ENCODE measurements at places on chromosomes 16 and 17.

GRCh38 chr17:69812240-69812837 is 262.7 kb upstream of the KCNJ16 start:
- DNase-seq: no peak

- DNase-seq: peak; percentile 69
These were observed 5.1 kb upstream of the NME4 start for GRCh38 chr16:391885-392335.

DNA sequence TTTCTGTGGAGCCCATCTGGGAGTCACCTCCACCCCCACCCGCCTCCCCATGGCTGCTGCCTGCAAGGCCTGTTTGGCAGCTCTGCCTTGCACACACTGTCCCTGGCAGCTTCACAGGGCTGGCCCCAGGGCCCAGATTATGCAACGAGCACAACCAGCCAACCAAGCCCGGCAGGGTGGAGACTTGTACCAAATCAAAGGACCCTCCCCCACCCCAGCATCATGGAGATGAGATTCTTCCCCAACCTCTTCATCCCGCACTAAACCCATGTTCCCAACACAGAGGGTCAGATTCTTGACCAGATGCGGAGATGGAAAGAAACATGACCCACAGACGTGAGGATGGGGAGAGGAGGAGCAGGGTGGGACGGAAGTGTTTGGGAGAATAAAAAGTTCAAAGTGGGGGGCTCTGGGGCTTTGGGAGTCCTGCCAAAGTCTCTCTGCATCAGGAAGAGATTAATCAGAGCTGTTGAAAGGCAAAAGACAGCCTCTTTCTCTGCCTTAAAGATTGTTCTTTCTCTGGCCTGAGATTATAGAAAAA is 3.8 kb downstream of the SMARCD2 start:
- DNase-seq: no peak

DNA sequence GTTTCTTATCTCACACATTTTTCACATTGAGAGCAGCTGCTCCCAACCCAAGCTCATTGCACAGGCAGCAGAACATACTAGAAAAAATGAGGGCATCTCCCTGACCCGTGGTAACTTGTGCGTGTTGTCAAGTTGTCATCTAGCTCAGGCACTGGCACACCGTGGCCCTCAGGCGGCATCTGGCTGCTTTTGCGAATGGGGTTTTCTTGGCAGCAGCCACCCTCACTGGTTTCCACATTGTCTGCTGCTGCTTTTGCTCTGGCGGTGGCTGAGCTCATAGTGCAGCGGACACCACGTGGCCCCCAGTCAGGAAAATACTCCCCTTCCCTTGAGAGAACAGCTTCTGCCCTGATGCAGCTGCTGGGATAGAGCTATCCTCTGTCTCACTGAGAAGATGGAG is 9.4 kb upstream of the TEDC2 start:
- no peak for DNase-seq

DNA sequence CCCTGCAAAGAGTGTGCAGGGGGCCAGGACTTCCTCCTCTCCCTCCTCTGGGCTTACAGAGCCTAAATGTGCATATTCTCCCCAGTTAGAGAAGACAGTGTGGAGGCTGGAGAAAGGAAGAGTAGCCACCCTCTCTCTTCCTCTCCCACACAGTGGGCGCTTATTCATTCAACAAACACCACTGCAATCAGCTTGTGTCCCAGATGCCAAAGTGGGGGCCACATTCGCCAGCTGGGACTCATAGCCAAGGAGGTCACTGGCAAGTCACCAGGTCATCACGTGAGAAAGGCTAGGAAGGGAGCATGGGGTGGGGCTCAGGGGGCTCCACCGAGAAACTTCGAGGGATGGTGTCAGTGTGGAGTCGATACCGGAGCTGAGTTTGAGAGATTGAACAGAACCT is 45.0 kb upstream of the ZNF423 start:
- DNase-seq: no peak

DNA sequence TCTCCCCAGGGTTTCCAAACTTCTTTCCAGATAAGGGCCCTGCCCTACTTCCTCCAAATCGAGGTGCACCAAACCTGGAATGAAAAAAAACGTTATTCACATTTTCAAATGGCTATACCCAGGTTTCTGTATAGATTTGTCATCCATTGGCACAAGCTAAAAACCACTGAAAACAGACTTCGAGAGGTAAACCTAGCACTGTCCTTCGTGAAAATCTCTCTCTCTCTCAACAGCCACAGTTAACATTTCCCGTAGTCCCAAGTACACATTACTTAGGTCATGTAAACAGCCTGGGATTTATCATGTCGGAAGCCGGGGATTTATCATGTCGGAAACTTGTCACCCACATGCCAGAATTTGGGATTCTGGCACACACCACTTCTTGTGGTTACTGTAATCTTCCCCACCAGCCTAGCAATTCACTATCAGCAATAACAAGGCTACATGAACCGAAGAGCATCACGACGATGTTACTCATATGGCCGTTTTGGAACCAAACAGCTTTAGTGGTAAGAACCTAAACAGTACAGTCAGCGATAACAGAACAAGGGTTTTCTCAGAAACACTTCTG is 1.2 kb downstream of the DDX5 start:
- no peak for DNase-seq

DNA sequence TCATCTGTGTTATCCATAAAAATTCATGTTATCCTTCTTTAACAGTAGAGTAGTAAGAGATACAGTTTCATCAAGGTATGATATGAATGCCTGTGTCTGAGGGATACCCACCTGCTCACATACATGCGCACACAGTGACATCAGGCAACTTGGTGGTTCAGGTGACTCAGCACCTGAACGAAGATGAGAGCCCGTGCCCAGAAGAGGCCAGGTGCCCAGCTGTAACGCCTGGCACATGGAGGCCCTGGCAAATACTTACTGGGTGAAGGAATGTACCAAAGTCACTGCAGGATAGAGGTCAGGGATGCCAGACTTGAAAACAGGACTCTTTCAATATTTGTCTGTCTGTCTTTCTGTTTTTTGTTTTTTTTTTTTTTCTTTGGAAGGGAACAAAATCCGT is 72.6 kb upstream of the LGALS9 start:
- DNase-seq: no peak

DNA sequence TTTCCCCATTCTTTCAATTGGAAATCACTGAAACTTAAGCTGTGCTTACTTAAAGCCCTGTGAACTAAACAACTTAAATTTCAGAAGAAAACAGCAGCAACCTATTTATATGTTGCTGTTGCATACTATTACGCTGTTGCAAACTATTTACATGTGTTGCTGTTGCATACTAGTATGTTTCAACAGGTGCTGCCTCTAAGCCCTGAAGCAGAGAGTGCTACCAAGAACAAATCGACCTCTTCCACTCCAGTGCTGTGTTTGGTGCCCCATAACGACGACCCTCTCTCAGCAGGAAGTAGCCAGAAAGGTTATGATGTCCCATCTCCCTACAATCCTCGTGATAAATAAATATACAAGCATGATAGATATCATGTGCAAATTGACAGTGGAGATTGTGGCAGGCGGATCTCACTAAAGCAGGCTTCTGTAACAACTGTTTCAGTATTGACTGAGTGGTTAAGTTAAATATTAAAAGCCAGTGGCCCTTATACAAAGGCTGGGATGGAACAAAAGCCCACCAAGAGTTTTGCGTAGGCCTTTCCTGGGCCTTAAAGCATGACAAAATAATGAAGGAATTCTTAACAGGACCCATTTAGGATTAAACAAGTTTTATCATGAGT is 5.7 kb upstream of the SCPEP1 start:
- no peak for DNase-seq

DNA sequence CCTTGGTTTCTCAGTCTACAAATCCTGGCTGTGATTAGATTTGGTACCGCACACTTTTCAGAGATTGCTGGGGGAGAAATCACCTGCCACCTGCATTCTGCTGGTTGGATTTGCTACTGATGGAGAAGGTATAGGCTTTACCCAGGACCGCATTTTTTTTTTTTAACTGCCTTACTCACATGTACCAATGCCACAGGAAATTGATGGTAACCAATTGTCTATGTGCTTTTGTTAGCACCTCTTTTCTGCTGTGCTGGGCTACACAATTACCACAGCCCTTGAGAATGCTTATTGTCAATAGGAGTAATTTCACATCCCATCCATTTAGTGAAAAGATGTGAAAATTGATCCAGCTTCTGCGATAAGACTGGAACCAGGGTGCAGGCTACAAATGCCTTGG is 74.4 kb upstream of the TANC2 start:
- no peak for DNase-seq

DNA sequence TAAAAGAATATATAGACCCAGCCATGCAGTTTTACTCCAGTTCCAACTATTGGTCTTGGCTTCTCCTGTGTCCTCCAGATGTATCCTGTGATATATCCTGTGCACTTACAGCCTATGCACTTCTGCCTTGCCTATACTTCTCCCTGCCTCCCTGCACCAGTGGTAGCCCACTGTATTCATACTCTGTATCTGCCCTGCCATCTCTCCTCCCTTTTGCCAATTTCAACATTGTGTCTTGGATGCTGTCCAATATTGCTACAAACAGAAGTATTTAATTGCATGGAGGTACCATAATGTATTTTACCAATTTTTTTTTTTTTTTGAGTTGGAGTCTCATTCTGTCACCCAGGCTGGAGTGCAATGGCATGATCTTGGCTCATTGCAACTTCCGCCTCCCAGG is 242.7 kb downstream of the HAPSTR1 start:
- no peak for DNase-seq

DNA sequence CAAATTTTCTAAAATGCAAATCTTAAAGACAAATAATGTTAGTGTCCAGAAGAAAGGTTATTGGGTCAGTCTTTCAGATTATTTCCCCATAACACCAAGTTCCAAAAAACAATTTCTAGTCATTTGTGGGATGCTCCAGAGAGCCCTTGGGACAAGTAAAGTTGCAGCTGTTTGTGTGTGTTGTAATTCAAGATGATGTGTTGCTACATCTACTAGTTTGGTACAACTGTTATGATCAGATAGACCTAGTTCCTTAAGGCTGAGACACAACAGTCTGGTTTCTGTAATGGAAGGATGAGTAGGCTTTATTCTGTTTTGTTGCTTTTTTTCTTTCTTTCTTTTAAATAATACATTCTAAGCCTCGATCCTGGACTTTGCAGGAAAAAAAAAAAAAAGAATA is 41.9 kb downstream of the PIGL start:
- DNase-seq: no peak

GRCh38 chr16:19162085-19162484 is 6.0 kb upstream of the SYT17 start:
- DNase-seq: no peak

- DNase-seq: peak; percentile 40
These were observed at the start of gene FA2H for GRCh38 chr16:74774223-74775139. Gene FA2H (minus strand): TSS chr16:74774820. CDS start chr16:74774755, 65 bp downstream.

GRCh38 chr17:75036643-75037268 is 10.0 kb downstream of the ATP5PD start:
- peak; percentile 95 for DNase-seq

GRCh38 chr16:84663433-84664101 is 15.3 kb downstream of the KLHL36 start:
- DNase-seq: no peak

DNA sequence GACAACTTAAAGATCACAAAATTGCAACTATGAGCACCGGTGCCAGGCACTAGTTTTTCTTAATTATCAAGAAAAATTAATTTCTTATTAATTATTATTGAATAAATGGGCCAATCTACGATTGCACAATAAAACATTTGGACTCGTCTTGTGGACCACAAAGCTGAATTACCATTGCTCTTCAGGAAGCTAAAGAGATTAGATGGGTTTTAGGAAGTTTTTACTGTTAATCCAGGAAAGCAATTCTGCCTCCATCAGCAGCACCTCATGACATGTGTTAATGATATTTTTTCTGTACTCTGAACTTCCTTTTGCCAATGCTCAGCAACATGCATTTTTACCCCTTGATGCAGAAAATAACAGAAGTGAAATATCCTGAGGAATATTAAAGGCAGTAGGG is 37.9 kb downstream of the HS3ST3A1 start:
- no peak for DNase-seq

DNA sequence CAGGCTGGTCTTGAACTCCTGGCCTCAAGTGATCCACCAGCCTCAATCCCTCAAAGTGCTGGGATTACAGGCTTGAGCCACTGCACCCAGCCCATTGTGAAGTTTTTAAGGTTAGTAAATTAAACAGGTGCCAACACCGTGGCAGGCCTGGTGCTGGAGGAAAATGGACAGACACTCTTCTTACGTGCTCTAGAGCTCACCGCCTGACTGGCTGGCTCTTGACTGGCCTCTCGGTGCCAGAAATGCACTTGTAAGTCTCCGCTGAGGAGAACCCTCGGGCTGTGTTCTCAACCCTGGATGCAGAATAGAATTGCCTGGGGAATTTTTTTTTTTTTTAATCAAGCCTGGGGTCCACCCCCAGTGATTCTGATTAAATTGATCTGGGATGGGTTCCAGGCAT is 10.3 kb upstream of the HAS3 start:
- no peak for DNase-seq

DNA sequence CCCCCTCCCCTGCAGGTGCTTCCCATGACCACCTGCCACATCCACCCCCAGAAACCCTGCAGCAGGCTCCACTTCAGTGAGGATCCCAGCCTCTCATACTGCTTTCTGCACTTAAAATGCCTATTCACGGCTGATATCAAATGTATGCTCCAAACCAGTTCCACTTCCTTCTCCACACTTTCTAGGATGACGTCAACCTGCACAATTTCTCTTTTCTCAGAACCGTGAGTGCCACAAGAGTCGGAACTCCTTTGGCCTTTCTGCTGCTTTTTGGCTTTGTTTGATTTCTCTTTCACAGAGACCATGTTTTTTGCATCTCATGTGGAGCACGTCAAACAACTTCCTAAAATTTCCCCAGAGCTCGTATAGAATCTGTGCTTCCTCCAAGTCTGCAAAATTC is 378.8 kb upstream of the TNRC6C start:
- no peak for DNase-seq

- DNase-seq: no peak
These were observed 90.3 kb downstream of the USP32 start for GRCh38 chr17:60301649-60302048.

DNA sequence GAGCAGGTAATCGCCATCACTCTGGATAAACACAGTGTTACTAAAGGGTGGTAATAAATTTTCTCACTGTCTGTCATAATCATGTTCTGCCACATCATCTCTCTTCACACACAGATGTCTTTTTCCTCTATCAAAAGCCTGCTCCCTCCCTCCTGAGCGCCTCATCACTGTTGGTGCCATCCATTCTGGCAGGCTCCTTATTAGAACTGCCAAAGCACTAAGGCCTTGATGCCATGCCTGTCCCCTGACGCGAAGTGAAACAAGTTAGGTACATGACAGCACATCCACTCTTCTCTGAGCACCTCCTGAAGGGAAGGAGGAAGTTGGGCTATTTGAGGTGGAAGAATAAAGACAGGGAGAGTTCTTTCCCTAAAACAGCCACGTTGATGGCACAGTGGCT is 38.2 kb upstream of the AXIN2 start:
- DNase-seq: no peak

Data from T-cell (primary cell).